Activated T-helper 2 cell treated with anti-CD3 and anti-CD28 coated beads, Interferon-gamma antibody, Interleukin-2, Interleukin-4, amounts not matched to agents 10 μg/mL and 5 μg/mL and 100 μg/mL, durations not matched to agents 14 hours and 24 hours and 36 hours (primary cell): ENCODE measurements at places on chromosomes 5 and 9. TPM values are rescaled to one million over a fixed set of nuclear protein-coding genes. Genes with fewer than 3 reads are reported as not detected.

GRCh38 chr5:63961125-63961597, 1.1 kb downstream of the HTR1A start:
- no peak for DNase-seq

- DNase-seq: no peak
Measured at GRCh38 chr5:123283031-123283430, 140.2 kb downstream of the CEP120 start.

GRCh38 chr5:171771856-171772255, 13.8 kb upstream of the SMIM23 start:
- DNase-seq: no peak

- no peak for DNase-seq
Measured at GRCh38 chr9:95010431-95010838, 283.9 kb downstream of the AOPEP start.

DNA sequence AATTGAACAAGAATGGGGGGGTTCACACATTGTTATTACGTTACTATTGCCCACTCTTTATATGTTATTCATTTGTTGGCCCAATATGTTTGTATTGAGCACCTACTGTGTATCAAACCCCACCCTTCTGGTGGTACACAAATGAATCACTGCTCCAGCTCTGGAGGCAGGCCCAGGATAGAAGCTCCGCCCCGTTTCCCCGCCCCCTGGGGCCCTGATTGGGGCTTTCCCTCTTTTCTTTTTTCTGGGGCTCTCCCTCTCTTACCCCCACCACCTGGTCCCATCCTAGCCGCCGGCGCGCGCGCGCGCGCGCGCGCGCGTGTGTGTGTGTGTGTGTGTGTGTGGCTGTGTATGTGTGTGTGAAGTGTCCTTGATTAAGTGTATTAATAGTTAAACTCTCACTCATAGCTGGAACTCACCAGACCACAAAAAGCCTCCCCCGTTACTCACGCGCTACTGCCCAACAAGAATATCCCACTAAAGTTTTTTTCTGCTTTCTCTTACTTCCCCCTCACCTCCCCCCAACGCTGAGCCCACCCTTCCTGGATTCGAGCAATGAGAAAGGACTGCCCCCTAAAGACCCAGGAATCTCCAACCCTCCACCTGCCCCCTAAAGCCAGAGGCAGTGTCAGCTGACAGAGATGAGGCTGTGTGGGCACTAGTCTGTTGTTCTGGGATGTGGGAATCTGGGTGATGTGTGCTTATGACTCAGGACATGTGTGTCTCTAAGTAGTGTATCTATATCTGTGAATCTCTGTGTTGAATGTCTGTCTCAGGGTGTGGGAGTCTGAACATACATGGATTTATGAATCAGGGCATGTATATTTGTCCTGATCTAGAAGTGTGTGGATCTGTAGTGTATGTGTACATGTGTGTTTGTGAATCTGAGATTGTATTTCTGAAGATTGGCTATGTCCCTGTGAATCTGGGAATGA, 4.0 kb downstream of the CXXC5 start:
- DNase-seq: peak; percentile 44

DNA sequence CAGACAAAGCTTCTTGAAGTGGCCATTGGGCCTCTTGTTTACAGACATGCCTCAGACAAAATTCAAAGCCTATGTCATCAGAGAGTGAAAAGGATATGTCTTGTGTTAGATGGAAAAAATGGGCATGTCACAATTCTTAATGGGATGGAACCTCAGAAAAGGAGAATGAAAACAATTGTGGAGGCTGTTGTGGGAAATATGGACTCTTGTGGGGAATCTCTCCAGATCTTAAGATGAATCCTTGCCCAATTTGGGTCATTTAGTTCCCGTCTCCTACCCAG, 19.5 kb downstream of the SLC22A5 start:
- DNase-seq: no peak

- no peak for DNase-seq
Measured at GRCh38 chr5:23820765-23821471, 313.5 kb downstream of the PRDM9 start.

BTNL8 gene
- 0.18 and 0.25 TPM in 2 replicates for total RNA-seq

CLINT1 gene
- total RNA-seq: 95.2 and 100 TPM in 2 replicates
